ENCODE measurements at places on chromosomes 2 and 18.

- peaks cover 7% of the 10 kb centered on the region for H3K27me3 ChIP-seq
- H3K36me3 ChIP-seq, result no peaks in the 10 kb centered on the region
- no peak for DNase-seq
- H3K27ac ChIP-seq, result no peak overlapping the region
- no peaks in the 10 kb centered on the region for H3K4me1 ChIP-seq
- H3K4me3 ChIP-seq, result no peak overlapping the region
These were observed 13.2 kb downstream of the SPATS2L start for GRCh38 chr2:200319548-200320337.

DNA sequence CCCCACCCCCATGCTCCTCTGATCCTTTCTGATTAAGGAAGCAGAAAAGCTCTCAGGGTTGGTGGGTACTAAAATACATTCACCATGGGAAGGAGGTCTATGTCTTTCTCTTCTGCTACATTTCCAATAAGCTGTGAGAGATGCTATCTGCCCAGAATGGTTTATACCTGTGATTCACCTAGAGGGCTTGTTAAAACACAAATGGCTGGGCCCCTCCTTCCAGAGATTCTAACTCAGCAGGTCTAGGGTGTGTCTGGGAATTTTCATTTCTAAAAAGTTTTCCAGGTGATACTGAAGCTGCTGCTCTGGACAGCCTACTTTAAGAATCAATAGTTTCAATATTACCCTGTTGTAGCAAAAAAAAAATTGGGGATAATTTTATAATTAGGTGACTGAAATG, 772.2 kb upstream of the ZEB2 start:
- no peaks in the 10 kb centered on the region for H3K27me3 ChIP-seq
- no peak for DNase-seq
- H3K27ac ChIP-seq, result no peak overlapping the region
- H3K36me3 ChIP-seq, result no peaks in the 10 kb centered on the region
- no peaks in the 10 kb centered on the region for H3K4me1 ChIP-seq
- no peak overlapping the region for H3K4me3 ChIP-seq

- H3K4me3 ChIP-seq, result no peak overlapping the region
- no peak for DNase-seq
- no peaks in the 10 kb centered on the region for H3K4me1 ChIP-seq
- H3K27ac ChIP-seq, result no peak overlapping the region
These were observed 66.8 kb downstream of the ABCA12 start for GRCh38 chr2:215071676-215072075.

DNA sequence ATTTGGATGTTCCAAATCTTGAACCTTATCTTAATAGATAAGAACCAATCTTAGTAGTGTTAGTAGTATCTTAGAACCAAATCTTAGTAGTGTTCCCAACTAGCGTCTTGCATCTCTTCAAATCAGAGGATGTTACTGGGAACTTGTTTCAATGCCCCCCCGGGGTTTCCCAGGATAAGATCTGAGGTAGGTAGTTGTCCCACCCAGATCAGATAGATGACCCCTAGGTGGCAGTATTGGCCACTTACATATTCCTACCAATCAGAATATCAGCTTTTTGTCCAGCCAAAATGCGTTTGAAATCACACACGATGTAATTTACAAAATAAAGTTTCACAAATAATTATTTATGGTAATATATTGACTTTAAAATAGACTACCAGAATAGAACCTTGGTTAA, 314.8 kb downstream of the MBD2 start:
- no peaks in the 10 kb centered on the region for H3K4me1 ChIP-seq
- H3K27ac ChIP-seq, result no peak overlapping the region
- H3K4me3 ChIP-seq, result no peak overlapping the region
- no peaks in the 10 kb centered on the region for H3K27me3 ChIP-seq

- H3K4me1 ChIP-seq, result no peaks in the 10 kb centered on the region
- no peaks in the 10 kb centered on the region for H3K36me3 ChIP-seq
- H3K27ac ChIP-seq, result no peak overlapping the region
- DNase-seq, result no peak
These were observed 226.7 kb downstream of the TTC32 start for GRCh38 chr2:19675003-19675629.

DNA sequence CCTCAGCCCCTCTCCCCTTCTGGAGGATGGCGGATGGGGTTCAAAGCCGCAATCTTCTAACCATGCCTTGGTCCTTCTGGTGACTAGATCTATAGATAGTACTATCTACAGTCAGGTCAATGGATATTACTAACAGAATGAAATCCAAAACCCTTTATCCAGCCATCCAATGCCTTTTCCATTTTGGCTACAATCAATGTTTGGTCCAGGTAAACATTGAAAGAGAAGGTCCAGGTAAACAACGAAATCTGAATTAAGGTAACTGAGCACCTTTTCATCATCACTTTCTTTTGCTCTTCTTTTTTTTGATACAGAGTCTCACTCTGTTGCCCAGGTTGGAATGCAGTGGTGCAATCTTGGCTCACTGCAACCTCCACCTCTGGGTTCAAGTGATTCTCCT, 9.7 kb downstream of the PPP4R3B start:
- H3K4me3 ChIP-seq, result no peak overlapping the region
- H3K27ac ChIP-seq, result no peak overlapping the region
- no peaks in the 10 kb centered on the region for H3K4me1 ChIP-seq

- H3K4me1 ChIP-seq, result no peaks in the 10 kb centered on the region
- DNase-seq, result no peak
- no peak overlapping the region for H3K4me3 ChIP-seq
- H3K27me3 ChIP-seq, result no peaks in the 10 kb centered on the region
- no peaks in the 10 kb centered on the region for H3K36me3 ChIP-seq
These were observed 364.2 kb downstream of the ZNF516 start for GRCh38 chr18:76130845-76131244.

DNA sequence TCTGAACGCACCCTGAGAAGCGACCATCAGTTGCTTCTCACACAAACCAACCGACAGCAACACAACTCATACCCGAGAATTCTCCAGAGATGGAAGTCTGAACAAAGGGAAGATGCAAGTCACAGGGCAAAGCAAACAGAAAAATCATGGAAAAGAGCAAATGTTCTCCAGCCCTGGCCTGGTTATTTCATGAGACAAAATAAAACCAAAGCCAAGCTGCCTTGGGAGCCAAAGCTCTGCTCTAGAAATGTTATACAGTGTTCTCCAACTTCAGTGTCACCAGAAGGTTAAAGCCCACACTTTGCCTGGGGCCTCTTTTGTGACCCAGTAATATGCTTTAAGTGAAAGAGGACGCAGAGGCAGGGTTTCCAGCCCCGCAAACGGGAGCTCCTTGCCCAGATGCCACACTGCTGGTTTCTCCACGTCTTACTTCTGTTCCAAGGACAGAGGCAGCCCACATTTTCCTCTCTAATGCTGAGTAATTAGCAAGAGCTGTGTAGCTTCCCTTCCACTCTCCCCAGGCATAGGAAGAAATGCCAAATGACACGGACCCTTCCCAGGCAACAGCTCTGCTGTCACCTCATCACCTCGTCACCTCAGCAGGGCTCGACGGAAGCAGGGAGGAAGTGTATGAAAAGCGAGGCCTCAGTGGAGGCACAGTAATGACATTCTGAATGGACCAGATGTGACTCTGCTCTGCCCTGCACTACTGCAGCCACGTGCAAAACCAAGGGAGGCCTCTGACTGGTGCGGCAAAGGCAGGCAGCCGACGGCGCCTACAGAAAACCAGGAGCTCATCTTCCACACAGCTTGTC, 64.7 kb downstream of the FBXO15 start:
- no peak for DNase-seq
- H3K4me3 ChIP-seq, result no peak overlapping the region
- H3K4me1 ChIP-seq, result no peaks in the 10 kb centered on the region
- no peaks in the 10 kb centered on the region for H3K27me3 ChIP-seq

GRCh38 chr2:144701259-144701658, 181.3 kb upstream of the ZEB2 start:
- H3K27me3 ChIP-seq, result no peaks in the 10 kb centered on the region
- H3K27ac ChIP-seq, result no peak overlapping the region
- H3K4me3 ChIP-seq, result no peak overlapping the region
- H3K36me3 ChIP-seq, result no peaks in the 10 kb centered on the region
- H3K4me1 ChIP-seq, result peaks cover 6% of the 10 kb centered on the region

- no peak for DNase-seq
- no peak overlapping the region for H3K27ac ChIP-seq
- no peak overlapping the region for H3K4me3 ChIP-seq
- no peaks in the 10 kb centered on the region for H3K27me3 ChIP-seq
- H3K4me1 ChIP-seq, result no peaks in the 10 kb centered on the region
These were observed 11.3 kb downstream of the UPP2 start for GRCh38 chr2:158112992-158113391.

DNA sequence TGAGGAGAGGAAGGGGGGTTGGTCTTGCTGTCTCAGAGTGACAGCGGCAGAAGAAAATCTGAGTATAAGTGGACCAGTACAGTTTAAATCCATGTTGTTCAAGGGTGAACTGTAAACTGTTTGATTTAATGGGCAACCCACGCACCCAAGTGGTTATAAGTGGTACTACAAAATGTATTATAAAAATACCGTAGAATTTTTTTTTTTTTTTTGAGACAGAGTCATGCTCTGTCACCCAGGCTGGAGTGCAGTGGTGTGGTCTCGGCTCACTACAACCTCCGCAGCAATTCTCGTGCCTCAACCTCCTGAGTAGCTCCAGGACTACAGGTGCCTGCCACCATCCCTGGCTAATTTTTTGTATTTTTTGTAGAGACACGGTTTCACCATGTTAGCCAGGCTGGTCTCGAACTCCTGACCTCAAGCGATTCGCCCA, 2.1 kb upstream of the CHCHD5 start:
- H3K4me1 ChIP-seq, result peaks cover 24% of the 10 kb centered on the region
- H3K27ac ChIP-seq, result peak overlapping the region; percentile 94
- H3K4me3 ChIP-seq, result no peak overlapping the region
- peak; percentile 81 for DNase-seq
- no peaks in the 10 kb centered on the region for H3K27me3 ChIP-seq

DNA sequence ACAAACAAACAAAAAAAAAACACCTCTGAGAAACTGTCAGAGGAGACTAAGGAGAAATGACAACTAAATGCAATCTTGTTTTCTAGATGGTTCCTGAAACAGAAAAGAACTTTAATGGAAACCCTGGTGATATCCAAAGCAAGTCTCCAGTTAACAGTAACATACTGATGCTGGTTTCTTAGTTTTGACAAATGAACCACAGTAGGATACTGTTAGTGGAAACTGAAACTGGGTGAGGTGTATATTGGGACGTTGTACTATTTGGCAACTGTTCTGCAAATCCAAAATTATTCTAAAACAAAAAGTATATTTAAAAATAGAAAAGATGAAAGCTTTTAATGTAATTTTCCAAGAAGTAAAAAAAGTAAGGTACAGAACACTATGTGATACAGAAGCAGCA, 11.4 kb downstream of the SESTD1 start:
- H3K36me3 ChIP-seq, result no peaks in the 10 kb centered on the region
- DNase-seq, result no peak
- no peak overlapping the region for H3K4me3 ChIP-seq
- no peak overlapping the region for H3K27ac ChIP-seq
- H3K27me3 ChIP-seq, result no peaks in the 10 kb centered on the region
